ENCODE measurements at places on chromosomes 12 and 14. TPM values are rescaled to one million over a fixed set of nuclear protein-coding genes. Genes with fewer than 3 reads are reported as not detected.

The TAS2R19 gene
- total RNA-seq, result 10.4 TPM

The TPPP2 gene
- 201 TPM for total RNA-seq

The CLEC2A gene
- not detected for total RNA-seq

DNA sequence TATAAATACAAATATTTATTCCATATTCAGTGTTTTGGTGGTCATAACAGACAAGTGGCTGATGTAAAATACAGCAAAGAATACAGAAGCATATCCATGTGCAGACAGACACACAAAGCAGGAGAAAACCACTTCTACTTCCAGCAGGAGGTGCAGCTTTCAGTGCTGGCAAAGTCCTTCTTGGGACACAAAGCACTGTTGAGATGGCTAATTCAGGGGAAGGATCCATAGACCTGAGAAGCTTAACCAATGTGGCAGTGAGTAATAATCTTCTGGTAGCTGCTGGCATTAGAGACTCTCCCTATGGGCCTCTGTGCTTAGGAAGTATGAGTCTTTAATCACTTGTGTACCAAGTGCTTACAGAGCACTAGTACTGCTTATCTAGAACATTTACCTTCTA, 26.8 kb downstream of the AMN1 start:
- DNase-seq, result no peak

GRCh38 chr14:72619111-72619571, 274.8 kb downstream of the DPF3 start:
- no peak for DNase-seq

- DNase-seq, result peak; percentile 28
Observed at GRCh38 chr12:541676-542324, 82.1 kb downstream of the B4GALNT3 start.

DNA sequence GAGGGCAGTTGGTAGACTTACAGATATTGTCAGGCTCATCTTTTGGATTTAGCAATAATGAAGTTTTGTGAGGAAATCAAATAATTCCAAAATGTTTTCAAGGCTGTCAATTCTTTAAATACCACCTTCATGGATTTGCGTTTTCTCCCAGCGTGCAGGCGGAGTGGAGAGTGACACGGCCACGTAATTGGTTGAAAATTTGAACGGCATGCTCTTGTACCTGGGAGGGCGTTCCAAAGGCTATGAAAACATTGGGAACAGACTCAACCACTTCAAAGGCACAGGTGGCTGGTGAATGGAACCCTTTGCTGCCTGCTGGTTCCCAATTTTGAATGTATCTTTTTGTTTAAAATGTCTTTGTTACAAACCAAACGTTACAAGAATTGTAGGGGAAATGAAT, 12.4 kb downstream of the SMIM41 start:
- DNase-seq, result no peak

DNA sequence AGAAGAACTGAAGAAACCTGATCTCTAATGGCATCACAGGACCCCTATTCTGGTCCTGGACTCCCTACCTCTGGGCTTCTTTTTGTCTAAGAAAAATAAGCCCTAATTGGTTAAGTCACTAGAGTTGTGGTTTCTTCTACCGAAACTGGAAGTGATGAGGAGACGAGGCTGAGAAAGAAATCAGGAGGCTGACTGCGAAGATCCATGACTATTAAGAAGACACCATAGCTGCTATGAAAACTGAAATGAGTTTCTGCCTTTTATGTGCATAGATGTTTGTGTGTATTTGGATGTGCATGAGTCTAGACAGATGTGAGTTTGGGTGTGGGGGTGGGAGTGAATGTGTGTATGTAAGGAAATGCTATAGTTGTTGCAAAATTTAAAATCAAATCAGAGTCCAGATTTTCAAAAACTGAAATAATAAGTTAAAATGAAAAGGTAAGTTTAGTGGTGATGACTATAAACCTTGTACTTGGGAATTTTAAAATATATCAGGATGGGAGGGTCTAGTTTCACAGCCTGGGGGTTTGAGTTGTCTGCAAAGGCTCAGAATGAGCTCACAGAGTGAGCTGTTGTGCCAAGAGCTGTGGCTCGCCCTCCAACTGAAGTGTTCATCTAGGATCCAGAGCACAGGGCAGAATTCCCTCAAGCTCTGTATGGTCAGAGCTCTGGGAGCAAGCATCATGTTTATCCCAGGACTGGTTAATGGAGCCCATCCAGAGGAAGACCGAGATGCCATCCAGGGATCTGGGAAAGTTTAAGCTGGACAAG, 94.9 kb downstream of the VCPKMT start:
- DNase-seq, result no peak

GRCh38 chr12:49901026-49901425, 2.7 kb downstream of the FAIM2 start:
- no peak for DNase-seq

DNA sequence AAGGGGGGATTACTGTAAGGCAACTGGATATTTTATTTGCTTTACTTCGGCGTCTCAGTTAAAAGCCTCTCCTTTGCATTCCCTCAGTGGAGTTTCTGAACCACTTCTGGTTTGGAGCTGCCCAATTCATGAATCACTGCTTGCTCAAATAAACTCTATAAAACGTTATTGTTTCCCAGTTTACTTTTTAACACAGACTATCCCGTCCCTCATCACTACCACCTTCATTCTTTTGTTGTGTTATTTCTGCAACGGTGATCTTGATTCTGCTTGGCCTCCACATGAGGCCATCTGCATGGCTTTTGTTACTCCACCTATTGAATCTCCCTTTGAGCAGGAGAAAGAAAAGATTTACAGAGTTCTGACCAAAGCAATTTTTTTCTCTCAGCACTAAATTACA, 104.0 kb upstream of the PLEKHA5 start:
- DNase-seq, result no peak

DNA sequence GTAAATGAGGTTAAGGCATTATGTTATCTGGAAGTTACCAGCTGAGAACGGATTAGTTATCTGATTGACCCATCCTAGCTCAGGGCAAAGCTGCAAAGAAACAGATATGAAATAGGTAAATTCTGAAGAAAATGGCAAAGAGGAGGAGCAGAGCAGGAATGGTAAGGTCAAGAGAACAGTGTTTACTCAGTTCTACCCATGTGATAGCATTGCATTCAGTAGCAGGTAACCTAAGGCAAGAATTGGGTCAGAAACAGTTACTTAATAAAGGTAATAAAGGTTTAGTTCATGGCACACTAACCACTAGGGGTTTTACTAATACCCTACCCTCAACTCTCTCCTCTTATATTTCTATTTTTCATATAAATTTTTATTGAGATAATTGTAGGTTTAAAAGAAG, 224.8 kb downstream of the ASCL1 start:
- DNase-seq, result no peak
